ENCODE measurements at places on chromosomes 11 and 22. TPM values are rescaled to one million over a fixed set of nuclear protein-coding genes. Genes with fewer than 3 reads are reported as not detected.

Gene GLB1L2
- 24.7 TPM for polyA plus RNA-seq

Gene SSH3
- polyA plus RNA-seq, result 22.8 TPM

Gene RBMXL2
- 0.07 TPM for polyA plus RNA-seq

Gene GAL3ST3
- 3.8 TPM for polyA plus RNA-seq

DNA sequence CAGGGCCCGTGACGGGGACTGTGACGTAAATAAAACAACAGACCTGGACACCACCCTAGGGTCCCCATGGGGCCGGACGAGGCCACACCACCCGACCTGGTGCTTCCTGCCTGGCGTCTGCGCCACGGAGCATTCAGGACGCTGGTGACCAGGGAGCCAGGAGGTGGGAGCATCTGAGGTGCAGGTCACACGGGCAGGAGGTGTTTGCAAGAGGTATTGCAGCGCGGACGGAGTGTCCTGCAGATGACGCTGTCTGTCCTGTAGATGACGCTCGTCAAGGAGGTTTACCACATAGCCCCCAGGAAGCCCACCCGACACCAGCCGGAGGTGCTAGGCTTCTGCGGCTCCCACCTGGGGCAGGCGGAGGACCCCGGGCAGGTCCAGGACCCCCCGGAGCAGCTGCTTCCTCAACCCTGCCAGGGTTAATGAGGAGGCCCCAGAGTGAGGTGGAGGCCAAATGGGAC lies 986 bp upstream of the MUC5B start:
- DNase-seq, result no peak

GRCh38 chr11:108530426-108530825 lies 32.2 kb upstream of the POGLUT3 start:
- DNase-seq, result no peak

GRCh38 chr11:118615282-118615975 lies 8.0 kb downstream of the PHLDB1 start:
- peak; percentile 78 for DNase-seq

GRCh38 chr11:5690216-5690615 lies 626 bp downstream of the TRIM22 start:
- DNase-seq, result no peak

All from left kidney (tissue), 8 donors.